ENCODE measurements at places on chromosomes 12 and 14.

- DNase-seq = no peak
Observed at GRCh38 chr12:63308671-63309070, 157.7 kb upstream of the AVPR1A start.

DNA sequence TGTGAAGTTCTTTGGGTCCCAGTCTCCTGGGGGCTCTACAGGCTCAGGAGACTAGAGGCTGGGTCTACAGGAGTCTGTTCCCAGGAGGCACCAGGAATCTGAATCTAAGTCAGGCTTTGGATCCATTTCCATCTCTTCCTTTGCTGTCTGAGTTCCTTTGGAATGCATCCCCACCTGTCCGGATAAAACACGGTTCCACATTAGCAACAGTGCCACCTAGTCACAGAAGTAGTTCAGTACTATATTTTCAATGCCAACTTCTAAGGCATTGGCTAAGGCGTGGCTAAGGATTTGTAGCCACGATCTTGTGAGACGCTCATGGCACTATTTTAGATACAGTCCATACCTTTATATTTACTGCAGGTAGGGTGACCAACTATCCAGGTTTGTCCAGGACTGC, 15.1 kb downstream of the ZC2HC1C start:
- DNase-seq = no peak

DNA sequence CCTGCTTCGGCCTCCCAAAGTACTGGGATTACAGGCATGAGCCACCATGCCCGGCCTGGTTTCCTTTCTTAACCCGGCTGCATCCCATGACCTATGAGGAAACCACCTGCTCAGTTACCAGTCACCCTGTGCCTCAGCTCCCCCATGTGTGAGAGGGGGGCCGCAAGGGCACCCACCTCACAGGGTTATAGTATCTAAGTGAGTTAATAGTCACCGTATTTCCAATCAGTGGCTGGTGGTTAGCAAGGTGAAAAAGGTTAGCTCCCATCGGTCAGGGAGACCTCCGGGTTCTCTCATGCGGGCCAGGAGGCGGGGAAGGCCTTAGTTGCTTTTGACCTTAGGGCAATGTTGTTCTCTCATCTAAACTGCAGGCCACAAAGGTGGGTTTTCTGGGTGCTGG, 6.7 kb downstream of the LRP1 start:
- DNase-seq = no peak

GRCh38 chr12:53991077-53991460, 6.1 kb downstream of the HOXC10 start:
- no peak for DNase-seq

- no peak for DNase-seq
Observed at GRCh38 chr14:104290756-104291122, 152.4 kb downstream of the KIF26A start.

DNA sequence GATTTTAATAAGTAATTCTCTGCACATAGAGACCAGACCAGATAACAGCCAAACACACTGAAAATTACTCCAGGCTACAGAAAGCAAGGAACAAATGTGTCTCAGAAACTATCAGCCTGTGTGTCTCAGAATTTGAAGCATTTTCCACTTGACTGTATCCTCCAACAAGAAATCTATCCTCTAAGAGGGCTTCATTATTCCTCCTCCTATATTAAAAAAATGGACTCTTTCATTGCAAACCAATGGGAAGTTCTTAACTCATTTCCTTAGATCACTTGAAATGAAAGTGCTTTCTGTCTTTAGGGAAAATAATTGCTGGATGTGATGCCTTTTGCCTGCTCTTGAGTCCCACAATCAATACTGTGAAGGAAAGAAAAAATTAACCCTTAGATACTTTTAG, 2.3 kb downstream of the ST8SIA1 start:
- DNase-seq = no peak

DNA sequence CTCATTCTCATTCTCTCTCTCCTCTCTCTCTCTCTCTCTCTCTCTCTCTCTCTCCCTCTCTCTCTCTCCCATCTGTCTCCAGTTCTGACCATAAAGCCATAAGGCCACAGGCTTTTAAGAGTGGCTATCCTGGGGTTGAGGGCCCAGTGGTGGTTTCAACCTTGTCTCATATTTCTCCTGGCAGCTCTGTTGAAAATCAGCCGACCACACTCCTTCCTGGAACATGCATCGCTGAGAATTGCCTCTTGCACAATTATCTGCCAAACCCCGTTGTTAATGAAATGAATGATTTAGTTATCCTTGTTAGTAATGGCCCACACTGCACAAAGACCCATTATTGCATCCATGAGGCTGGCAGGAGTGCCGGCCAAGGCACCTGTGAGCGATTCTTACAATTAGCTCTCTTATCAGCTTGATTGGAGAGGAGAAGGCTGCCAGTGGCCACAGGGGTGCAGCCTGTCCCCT, 30.4 kb upstream of the KCNA5 start:
- DNase-seq = no peak

- no peak for DNase-seq
Observed at GRCh38 chr12:132806857-132807256, 21.8 kb downstream of the GOLGA3 start.

DNA sequence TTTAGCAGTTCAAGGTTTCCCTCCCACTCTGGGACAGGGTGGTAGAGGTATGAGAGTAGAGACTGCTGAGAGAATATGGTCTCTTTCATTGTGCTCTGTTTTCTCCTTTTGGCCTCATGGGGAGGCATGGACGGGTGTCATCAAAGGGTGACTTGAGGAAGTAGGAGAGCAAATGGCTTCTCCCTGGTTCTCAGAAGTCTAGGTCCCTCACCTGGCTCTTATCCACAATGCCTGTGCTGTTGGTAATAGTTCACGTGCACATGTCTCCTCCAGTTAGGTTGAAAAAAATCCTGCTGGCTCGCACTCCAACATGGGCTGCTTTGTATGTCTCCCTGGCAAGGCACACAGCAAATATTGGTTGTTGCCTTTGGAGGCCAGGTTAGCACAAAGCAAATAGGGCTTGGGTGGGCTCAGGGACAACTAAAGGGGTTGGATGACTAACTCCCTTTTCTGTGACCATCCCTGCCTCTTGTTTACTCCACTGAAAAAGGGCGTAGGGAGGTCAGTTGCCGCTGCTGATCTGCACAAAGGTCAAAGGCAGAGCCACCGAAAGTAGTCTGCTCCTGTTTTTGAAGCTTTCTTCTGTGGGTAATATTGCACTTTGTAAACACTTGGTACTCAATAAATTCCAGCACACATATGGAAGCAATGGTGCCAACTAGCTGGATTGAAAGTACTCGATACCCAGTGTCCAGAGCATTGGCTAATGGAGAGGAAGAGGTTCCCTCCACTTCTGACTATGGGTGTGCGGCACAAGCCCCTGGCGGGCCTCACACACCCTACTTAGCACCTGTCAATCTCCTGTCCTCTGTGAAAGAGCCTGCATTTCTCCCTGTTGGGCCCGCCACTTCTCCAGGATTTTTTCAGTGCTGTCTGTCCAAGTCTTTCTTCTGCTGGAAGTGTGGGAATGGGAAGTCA, 121.8 kb downstream of the SLC38A6 start:
- DNase-seq = no peak

GRCh38 chr12:6605421-6606330, 1.5 kb downstream of the CHD4 start:
- peak; percentile 20 for DNase-seq

DNA sequence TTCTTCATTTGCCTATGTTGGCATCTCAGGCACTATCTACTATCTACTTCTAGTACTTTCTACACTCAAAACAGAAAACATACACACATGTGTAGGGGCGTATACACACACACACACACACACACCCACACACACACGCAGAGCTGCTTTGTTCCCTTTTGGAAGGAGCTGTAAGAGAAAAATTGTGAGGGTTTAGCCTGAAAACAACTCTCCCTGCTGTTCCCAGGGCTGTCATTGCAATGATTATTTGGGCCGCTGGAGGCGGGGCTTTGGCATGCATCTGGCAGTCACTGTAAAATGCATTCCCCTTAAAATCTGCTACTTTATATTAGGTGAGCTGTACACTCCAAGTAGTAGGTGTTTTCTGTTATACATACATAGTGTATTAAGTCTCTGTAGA, 29.1 kb upstream of the SLC38A2 start:
- no peak for DNase-seq

DNA sequence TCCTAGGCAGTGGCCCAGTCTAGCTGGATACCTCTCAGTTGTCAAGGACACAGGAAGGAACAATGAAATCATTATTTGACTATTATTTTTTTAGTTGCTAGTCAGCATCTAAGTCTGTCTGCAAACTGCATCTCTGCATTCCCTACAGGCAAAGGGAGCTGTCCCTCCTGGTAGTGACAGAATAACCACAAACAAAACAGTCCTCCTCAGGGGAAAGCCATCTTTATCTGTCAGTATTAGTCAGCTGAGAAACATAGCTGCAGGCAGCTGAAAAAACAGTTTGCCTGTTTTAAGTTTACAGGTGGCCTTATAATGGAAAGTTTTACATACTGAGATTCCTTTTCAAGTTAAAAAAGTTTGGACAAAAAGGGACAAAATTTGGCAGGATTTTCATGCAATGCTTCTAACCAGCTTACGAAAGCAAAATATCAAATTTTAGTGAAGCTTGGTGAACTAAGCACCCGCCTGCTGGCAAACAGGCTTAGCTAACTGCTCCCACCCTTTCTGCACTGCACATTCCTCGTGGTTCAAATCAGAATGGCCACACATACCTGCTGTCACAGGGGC, 29.5 kb downstream of the SLC25A21 start:
- DNase-seq = no peak

DNA sequence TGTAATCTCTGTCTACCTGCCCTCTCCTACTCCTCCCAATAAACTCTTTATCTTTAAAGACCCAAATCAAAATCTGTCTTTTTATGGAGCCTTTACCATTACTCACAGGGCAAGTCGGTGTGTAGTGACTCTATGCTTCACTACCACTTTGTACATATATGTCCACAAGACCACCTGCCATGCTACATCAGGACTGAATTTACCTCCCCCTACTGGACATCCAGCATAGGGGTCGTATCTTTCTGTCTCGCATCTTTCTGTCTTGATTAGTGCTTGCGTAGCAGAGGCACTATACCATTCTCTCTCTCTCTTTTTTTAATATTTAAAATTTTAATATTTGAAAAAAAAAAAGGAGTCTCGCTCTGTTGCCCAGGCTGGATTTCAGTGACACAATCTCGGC, 587.5 kb downstream of the SOX5 start:
- DNase-seq = no peak
